ENCODE measurements at places on chromosomes 7 and 10.

DNA sequence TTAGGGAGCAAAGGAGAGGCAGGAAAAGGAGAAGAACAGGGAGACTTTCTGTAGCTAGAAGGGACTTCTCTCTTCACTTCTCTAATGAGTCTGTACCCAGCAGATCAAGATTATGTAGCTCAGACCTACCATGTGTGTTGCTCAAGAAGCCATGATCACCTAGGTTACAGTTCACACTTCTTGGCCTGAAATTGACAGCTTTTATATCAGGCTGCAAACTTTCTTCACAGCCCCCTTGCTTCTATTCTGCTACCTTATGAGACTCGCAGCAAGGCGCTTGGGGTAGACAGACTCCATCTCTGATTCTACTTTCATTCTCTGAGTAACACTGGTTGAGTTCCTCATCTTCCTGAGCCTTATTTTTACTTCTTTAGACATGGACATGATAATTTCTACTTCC, 19.6 kb upstream of the GIMAP2 start:
- no peak for DNase-seq

- DNase-seq, result peak; percentile 55
Observed at GRCh38 chr10:125083576-125083920, 76.8 kb downstream of the CTBP2 start.

- DNase-seq, result no peak
Observed at GRCh38 chr10:48474765-48475365, 130.0 kb downstream of the ARHGAP22 start.

GRCh38 chr10:77282163-77282562, 355.4 kb downstream of the KCNMA1 start:
- DNase-seq, result no peak

DNA sequence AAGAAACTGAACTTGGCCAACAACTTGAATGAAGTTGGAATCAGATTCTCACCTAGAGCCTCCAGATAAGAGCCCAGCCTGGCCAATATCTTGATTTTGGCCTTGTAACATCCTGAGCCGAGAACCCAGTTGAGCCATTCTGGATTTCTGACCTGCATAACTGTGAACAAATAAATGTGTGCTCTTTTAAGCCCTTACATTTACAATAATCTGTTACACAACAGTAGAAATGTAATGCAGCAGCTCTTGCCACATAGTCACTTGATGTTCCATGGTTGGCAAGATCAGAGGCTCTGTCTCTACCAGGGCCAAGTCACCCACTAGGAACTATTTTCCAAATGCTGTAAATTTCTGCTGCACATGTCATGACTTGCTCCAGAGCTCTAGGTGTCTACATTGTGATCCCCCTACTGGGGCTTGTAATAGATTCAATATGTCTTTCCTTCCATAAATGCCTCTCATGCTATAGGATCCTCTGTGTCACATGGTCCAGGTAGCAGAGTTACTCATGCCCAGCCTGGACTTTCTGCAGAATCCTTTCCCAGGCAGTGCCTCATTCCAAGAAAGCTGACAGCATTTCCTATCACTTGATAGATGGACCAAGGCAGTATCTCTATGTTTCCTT, 11.4 kb upstream of the RBM20 start:
- no peak for DNase-seq

GRCh38 chr10:30974773-30975415, 56.8 kb downstream of the ZNF438 start:
- DNase-seq, result no peak

DNA sequence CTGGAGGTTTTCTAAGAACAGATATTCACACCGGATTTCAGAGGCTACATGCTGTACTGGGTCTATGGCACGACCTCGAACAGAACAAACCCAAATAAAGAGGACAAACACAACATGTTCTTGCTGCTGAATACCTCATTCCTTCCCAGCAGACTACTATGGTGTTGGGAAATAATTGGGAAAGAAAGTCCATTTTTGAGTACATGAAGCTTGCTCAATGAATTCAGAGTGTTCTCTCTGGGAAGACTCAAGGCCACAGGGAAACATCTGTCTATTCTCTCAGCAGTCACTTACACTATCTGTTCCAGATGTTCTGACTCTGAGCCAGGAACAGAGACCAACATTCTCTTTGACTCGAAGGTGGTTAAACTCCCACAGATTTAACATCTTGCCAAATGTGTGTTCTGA, 30.9 kb downstream of the LAMB1 start:
- no peak for DNase-seq

DNA sequence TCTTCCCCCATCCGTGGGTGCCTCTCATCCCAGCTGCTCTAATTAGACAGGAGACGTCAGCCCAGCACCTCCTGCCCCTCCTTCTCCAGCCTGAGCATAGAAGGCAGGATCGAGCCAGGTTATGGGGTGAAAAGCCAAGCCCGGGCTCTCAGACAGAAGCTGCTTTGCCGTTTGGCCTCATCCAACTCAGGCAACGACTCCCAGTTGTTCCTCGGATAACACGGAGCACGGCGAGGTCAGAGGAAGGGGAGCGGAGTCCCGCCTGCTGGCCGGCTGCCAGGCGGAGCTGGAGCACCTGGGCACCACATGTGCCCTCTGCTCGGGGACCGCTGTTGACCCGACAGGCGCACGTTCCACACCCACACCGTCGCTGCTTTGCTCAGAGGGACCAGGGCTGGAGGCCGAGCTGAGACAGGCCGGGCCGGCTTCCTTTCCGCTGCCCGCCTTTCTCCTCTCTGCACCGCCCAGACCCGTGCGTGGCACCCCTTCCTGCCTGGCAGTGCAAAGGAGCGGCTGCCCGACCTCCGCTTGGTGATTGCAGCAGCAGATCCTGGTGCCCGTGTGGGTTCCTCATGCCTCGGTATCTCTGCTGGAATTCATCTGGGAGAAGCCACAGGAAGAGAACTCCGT, 21.6 kb upstream of the UNCX start:
- DNase-seq, result no peak
